ENCODE measurements at places on chromosomes 6 and 20.

DNA sequence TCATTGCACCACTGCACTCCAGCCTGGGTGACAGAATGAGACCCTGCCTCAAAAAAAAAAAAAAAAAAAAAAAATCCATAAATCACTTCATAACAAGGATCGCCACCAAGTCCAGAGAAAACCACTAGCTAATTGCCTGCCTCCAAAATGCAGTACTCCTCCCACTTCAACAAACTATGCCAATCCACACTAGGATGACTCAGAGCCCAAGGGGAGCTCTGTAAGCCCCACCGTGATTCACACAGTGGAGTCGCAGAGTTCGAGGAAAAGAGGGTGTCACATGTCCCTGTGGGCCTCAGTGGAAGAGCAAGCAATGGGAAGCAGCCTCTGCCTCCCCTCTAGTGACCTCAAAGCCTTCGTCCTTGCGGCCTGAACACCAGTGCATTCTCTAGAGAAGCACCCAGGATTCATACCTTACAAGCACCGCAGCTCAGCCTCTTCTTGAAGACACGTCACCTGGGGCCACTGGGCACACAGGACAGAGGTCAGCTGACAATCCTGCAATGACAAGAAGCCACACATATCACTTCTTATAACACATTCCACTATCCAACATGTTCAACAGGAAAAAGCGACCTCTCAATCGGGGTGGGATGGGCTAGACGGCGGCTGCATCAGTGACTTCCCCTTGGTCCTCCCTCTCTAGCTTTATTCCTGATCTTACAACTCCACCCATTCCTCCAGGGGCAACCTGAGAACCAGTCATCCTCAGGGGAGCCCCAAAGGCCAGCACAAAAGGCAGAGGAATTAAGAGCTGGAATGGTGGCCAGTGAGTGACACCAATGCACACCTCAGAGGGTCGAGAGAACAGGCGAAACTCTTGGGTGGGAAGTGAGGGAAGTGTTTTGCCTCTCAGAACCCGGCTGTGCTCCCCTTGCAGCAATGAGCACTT lies 8.9 kb downstream of the SNHG17 start:
- DNase-seq, result peak; percentile 97

GRCh38 chr20:9066191-9066590 lies 2.7 kb upstream of the PLCB4 start:
- DNase-seq, result no peak

GRCh38 chr6:27129095-27129815 lies 118.2 kb upstream of the PRSS16 start:
- no peak for DNase-seq

DNA sequence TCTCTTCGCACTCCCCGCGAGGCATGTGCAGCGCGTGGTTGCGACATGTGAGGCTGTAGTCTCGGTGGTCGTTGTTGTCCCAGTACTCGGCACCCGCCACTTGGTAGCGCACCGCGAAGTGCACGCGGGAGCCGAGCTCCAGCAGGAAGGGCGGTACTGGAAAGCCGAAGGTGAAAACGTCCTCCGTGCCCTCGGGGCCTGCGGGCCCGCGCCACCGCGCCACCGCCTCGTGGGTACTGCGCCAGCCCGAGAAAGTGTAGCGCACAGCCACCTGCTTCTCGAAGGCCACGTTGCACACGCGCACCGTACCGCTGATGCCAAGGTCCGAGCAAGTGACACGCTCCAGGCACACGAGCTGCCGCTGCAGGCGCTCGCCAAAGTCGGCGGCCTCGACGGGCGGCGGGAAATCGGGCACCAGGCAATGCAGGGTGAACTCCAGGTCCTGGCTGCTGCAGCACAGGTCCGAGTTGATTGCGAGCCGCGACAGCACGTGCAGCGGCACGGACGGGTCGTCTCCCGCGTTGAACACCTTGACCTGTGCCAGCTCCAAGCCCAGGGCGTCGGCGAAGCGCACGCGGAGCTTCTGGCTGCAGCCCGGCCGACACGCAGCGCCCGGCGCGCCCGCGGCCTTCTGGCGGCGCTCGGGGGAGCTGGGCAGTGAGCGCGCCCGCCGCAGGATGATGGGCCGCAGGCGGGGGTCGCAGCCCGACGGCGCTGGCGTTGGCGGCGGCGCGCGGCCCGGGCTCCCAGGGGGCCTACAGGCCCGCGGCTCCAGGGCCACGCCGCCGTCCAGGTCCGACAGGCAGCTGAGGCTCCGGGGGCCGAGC lies 840 bp downstream of the PPP1R3D start:
- no peak for DNase-seq

DNA sequence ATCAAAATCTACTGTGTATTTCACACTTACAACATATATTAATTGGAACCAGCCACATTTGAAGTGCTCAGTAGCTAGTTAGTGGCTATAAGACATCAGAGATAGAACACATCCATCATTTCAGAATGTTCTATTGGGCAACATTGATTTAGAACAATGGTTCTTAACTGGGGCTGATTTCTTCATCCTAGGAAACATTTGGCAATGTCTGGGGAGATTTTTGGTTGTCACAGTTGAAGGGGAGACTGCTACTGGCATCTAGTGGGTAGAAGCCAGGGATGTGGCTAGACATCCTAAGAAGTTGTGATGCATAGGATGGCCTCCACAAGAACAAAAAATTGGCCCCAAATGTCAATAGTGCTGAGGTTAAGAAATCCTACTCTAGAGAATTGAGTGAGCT lies 132.5 kb downstream of the OLIG3 start:
- DNase-seq, result no peak

- peak; percentile 81 for DNase-seq
Observed at GRCh38 chr6:106547601-106548453, 81.5 kb downstream of the RTN4IP1 start.

DNA sequence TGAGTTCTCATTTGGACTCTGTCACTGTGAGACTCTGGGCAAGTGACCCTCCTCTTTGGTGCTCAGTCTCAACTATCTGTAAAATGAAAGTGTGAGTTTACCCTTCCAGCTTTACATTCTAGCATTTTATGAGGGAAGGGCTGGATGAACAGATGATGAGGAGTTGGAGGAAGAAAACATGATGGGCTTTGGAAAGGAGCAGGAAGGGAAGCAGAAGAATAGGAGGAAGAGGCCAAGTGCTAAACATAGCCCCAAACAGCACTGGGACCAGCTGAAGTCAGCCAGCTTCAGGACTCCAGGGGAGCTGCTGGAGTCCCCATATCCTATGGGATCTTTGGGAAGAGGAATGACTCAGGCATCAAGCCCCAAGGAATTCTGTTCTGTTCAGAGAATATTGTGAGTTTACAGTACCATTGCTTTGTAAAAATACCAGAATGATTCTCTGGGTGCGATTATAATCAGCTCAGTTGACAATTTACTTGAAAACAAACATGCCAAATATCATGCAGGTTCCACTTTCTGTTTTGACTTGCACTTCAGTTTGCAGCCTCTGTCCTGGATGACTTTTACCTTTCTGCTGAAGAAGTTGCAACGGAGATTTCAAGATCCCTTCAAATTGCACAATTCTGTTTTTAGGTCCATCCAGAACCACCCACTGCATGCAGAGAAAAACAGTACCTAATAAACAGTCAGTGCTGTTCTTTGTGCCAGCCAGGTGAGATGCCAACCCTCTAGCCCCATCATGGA lies 3.2 kb downstream of the CD40 start:
- DNase-seq, result no peak

DNA sequence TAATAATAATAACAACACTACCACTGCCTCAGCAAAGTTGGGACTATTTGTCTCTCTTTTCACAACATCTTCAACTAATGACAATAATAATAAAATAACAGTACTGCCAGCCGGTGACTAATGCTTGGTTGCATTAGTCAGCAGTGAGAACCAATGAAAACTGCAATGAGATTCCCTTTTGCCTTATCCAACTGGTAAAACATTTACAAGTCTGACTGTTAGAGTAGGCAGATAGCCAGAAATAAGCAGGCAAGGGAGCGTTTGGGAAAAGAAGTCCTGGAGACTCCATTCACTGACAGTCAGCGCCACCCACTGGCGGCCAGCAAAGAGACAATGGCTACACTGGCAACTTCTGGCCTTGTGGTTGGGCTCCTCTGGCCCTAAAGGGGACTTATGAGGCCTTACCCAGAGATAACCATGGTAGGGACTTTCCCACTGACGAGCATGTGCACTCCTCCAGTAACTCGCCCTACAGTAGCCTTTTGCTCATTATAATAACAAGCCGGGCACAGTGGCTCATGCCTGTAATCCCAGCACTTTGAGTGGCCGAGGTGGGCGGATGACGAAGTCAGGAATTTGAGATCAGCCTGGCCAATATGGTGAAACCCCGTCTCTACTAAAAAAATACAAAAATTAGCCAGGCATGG lies 3.4 kb upstream of the NSFL1C start:
- DNase-seq, result peak; percentile 100

- DNase-seq, result no peak
Observed at GRCh38 chr20:33810259-33810658, 889 bp upstream of the CHMP4B start.

DNA sequence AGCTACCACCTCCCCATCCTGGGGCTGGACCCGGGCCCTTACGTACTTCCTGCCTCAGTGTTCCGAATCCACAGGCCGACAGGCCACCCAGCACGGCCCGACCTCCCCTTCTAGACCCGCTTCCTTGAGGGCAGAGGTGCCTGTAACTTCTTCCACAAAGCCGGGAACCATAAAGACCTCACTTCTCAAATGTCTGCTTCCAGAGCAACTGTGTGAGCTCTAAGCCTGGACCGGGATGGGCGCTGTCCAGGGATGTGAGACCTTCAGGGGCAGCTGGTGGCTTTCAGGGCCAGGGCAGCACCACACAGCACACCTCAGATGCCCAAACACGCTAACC lies 9.3 kb downstream of the SLC2A4RG start:
- no peak for DNase-seq

DNA sequence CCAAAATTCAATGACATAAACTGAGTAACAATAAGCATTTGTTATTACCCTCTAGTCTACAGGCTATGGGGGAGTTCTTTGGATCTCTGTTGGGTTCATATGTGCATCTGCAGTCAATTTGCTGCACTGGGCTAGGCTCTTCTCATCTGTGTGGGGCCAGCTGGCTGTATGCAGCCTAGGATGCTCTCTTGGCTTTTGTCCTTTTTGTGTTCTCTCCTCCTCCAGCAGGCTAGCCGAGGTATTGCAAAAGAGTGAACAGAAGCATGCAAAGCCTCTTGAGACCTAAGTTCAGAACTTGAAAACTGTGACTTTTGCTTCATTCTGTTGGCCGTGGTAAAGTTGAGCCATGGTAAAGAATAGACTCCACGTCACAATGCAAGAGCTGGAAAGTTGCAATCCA lies 62.8 kb upstream of the FOXO3 start:
- no peak for DNase-seq

DNA sequence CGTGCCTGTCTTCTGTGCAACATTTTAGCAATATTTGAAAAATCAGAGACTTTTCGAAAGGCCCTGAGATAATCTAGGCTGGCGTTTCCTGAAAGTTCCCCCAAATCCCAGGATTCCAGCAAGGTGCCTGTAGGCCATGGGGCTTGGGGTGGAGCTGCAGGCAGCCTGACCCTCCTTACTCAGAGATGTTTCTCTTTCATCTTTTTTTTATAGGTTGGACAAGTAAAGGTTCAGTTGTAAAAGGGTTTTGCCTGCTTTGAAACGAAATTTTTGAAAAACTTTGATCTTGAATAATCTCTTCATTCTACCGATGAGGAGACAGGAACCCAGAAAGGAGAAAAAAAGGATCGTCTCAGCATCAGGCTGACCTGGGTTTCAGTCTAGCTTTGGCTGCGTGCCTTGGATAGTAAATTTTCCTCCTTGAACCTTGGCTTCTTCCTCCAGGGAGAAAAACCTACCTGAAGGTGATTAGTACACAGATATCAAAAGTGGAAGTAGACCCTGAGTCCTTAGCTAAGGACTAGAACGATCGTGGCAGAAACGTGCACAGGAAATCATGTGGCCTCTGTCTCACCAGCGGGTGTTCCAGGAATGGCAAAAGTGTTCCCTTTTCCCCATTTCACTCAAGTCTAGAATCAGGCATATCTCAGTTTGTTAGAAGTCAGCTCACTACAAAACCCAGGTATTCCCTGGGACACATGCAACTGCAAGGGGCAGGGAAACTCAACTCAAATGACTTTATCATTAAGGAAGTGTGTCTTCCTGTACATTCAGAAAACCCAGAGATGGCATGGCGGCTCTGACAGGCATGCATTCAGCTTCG lies 128.2 kb upstream of the PTPN1 start:
- no peak for DNase-seq

- DNase-seq, result peak; percentile 34
Observed at GRCh38 chr20:62010551-62011402, 54.9 kb downstream of the TAF4 start.

- peak; percentile 69 for DNase-seq
Observed at GRCh38 chr6:41027799-41028560, 11.0 kb downstream of the UNC5CL start.

GRCh38 chr20:36493801-36494114 lies 47.6 kb upstream of the MYL9 start:
- DNase-seq, result peak; percentile 94

DNA sequence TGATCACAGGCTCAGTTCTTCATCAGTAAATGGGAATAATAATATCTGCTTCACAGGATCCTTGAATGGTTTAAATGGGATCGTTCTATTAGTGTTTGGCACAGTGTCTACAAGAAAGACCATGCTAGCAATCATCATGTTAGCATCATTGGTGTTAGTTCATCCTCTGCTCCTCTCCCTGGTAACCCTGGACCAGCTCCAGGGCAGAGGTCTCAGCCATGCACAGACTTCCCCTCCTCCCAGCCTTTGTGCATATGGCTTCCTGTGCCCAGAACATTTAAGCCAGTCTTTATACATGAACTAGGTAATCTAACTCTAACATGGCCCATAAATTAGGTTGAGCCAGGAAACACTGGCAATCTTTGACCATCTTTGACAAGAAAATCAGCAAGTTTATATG lies 180.2 kb downstream of the EPM2A start:
- DNase-seq, result no peak

DNA sequence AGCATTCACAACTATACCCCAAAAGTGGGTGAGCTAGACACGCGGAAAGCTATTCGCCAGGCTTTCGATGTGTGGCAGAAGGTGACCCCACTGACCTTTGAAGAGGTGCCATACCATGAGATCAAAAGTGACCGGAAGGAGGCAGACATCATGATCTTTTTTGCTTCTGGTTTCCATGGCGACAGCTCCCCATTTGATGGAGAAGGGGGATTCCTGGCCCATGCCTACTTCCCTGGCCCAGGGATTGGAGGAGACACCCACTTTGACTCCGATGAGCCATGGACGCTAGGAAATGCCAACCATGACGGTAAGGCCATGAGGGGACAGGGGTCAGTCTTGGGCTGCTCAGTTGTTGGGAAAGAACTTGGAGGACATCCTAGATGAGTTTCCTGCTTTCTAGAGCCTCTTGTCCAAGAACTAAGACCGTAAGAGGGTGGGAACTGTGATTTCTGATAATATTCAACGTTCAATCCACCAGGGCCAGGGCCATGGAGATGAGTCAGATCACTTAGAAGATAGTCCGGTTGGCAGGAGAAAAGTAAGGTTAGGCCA lies 23.4 kb downstream of the MMP24OS start:
- no peak for DNase-seq

DNA sequence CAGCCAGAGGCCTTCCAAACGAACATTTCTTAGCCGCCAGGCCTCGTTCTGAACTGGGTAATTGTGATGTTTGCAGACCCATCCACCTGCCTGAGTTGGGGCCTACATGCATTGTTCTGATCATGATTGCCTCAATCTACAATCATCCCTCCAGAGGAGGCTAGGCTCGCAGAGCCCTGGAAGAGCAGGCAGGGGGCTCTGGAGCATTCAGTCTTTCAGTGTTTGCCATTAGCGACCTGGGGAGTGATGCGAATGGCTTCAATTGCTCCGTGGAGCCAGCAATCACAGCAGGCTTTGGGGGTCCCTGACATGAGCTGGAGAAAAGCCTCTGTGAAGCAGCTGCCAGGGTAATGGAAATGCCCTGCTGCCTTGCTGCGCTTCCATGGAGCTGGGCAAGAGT lies 22.0 kb downstream of the SNAP25 start:
- no peak for DNase-seq
